ENCODE measurements at places on chromosomes 4 and X.

DNA sequence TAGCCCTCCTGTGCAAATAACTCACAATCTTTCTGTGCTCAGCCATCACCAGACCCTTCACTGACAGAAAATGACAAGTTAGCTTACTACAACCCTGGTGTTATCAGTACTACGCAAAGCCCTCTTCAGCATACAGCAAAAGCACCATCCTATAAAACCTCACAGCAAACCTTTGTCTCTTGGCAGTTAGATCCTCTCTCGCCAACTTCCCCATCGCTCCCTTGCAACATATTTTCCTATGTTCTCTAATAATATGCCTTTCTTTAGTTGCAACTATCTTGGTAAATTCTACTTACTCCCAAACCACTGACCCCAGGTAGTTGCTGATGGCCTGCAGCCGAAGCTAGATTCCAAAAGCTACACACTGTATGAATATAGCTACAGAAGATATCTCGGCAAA, 856.9 kb upstream of the FRG1 start:
- DNase-seq: no peak

- DNase-seq: no peak
These were observed 247.3 kb downstream of the SPATA18 start for GRCh38 chr4:52298444-52298843.

GRCh38 chr4:182832352-182833120, 84.7 kb downstream of the DCTD start:
- no peak for DNase-seq

DNA sequence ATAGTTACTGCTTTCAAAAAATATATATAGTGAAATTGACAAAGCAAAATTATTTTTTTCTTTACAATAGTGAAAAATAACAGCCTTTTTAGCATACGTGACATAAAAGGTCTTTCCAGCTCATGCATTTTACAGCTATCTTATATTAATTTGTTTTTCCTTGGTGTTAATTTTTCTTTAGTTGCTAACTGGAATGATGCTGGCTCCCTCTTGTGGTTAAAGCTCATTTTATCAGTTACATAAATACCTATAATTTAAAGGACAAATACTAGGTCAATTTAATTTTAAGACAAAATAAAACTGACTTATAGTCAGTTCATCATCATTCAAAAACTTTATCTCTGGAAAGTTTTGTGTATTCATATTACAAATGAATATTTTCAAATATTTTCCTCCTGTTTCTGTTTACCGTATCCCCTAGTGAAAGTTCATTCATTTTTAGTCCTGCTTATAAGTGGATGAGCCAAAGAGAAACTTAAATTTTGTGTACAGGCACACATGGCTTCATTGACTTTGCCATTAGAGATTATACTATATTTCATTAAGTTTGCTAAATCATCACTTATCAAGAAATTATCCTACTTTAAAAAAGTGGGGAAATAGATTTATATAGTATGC, 9.9 kb upstream of the ANAPC4 start:
- DNase-seq: no peak

- no peak for DNase-seq
These were observed 1253.0 kb upstream of the PCDH7 start for GRCh38 chr4:29467044-29467717.

DNA sequence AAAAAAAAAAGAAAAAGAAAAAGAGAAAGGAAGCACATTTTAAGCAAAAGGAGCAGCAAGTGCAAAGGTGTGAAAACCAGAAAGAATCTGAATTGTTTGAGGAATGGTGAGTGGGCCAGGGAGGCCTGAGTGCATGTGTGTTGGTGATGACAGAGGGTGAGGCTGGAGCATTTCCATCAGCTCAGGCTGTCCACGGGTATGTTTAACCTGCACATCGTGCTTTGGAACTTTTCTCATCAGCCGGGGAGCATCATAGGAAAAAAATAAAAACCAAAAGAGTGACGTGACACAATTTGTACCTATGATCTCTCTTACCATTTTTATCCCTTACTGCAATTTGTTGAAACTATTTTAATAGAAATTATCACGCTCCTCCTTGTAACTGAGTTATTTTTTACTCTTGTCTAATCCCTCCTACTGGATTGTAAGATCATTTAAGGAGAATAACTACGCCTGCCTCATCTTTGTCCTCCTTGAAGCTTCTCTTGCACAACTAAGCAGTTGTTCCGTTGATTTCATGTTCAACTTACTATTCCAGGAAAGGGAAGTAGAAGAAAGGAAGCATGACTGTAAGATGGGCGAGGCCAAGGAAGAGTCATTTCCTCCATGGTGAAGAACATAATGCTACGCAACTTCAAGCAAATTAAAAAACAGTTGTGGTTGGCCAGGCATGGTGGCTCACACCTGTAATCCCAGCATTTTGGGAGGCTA, 7.0 kb downstream of the PALLD start:
- DNase-seq: no peak

DNA sequence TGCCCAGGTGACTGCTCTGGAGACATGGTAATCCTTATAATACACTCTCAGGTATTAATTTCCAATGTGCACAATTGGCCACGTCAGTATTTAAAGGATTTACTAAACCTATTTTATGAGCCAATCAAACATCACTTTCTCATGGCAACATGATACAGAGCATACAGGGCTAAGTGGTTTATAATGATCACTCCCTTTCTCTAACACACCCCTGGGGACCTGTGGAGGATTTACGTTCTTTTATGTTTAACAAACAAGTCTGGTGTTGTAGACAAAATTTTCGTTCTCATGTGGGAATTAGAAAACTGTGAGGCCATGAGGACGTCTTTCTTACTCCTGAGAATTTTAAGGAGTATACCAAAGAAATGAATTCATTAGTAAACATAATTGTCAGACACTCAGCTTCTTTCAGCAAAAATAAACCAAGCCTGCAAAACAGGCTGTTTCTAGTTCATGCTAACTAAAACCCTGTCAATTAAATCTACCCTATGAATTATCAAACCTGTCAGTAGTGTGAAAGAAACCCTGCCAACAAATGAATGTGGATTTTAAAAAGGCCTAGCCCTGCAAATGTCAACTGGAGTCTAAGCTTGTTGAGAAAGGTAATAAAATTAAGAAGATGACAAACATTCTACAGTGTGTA, 155.8 kb downstream of the PDGFC start:
- DNase-seq: no peak

GRCh38 chr4:71275570-71275969, 63.2 kb upstream of the SLC4A4 start:
- DNase-seq: peak; percentile 5

Data from naive thymus-derived CD8-positive, alpha-beta T cell (primary cell).